Uterine smooth muscle cell (primary cell): ENCODE measurements at places on chromosomes 3 and 15. TPM values are rescaled to one million over a fixed set of nuclear protein-coding genes. Genes with fewer than 3 reads are reported as not detected.

XCR1 gene
- under 0.01 TPM in 1 of 2 replicates, not detected in the other for total RNA-seq

P2RY12 gene
- 0.11 and 0.12 TPM in 2 replicates for total RNA-seq

TEX55 gene
- total RNA-seq = not detected in 2 replicates

POC1A gene
- total RNA-seq = 9.4 and 24.8 TPM in 2 replicates

ANKRD63 gene
- total RNA-seq = not detected in 2 replicates

COL6A5 gene
- under 0.01 TPM in 1 of 2 replicates, not detected in the other for total RNA-seq

EXD1 gene
- 0.11 TPM in 1 of 2 replicates, not detected in the other for total RNA-seq

PPM1L gene
- 0.75 and 0.77 TPM in 2 replicates for total RNA-seq

IGSF11 gene
- 0.37 TPM in 1 of 2 replicates, not detected in the other for total RNA-seq

PRKAR2A gene
- total RNA-seq = 30.2 and 82.2 TPM in 2 replicates

EPB42 gene
- not detected in 2 replicates for total RNA-seq

SPINT1 gene
- total RNA-seq = 0.37 and 0.66 TPM in 2 replicates

STX19 gene
- total RNA-seq = not detected in 2 replicates

ARHGAP31 gene
- total RNA-seq = 5.1 and 5.8 TPM in 2 replicates

TBL1XR1 gene
- 153 and 177 TPM in 2 replicates for total RNA-seq

SHC4 gene
- 1.5 and 1.7 TPM in 2 replicates for total RNA-seq

CORO2B gene
- 26.7 and 50.8 TPM in 2 replicates for total RNA-seq

LRRC31 gene
- not detected in 2 replicates for total RNA-seq
